ENCODE measurements at places on chromosomes 2 and 18. TPM values are rescaled to one million over a fixed set of nuclear protein-coding genes. Genes with fewer than 3 reads are reported as not detected.
A peak's percentile ranks its signal among the peaks of the same experiment; 100 is the strongest.

Gene L3MBTL4
- 23.0 TPM for total RNA-seq

Gene IL36B
- not detected for total RNA-seq

Gene FABP1
- 20.0 TPM for total RNA-seq

Gene PLEKHA3
- total RNA-seq = 12.0 TPM

Gene FBXO15
- 1.3 TPM for total RNA-seq

- no peak overlapping the region for H3K4me3 ChIP-seq
- H3K36me3 ChIP-seq = no peaks in the 10 kb centered on the region
- peak overlapping the region; percentile 62 for H3K27ac ChIP-seq
These were observed 112.7 kb upstream of the DLX2 start for GRCh38 chr2:172215172-172215935.

GRCh38 chr2:151946899-151947812, 118.9 kb upstream of the ARL5A start:
- H3K4me1 ChIP-seq = no peaks in the 10 kb centered on the region
- no peak for DNase-seq
- H3K4me3 ChIP-seq = peak overlapping the region; percentile 27
- H3K36me3 ChIP-seq = no peaks in the 10 kb centered on the region

- no peak overlapping the region for H3K27ac ChIP-seq
- H3K4me1 ChIP-seq = no peaks in the 10 kb centered on the region
- no peak for DNase-seq
- no peaks in the 10 kb centered on the region for H3K36me3 ChIP-seq
- no peak overlapping the region for H3K4me3 ChIP-seq
These were observed 80.8 kb upstream of the PAPOLG start for GRCh38 chr2:60675301-60675700.

DNA sequence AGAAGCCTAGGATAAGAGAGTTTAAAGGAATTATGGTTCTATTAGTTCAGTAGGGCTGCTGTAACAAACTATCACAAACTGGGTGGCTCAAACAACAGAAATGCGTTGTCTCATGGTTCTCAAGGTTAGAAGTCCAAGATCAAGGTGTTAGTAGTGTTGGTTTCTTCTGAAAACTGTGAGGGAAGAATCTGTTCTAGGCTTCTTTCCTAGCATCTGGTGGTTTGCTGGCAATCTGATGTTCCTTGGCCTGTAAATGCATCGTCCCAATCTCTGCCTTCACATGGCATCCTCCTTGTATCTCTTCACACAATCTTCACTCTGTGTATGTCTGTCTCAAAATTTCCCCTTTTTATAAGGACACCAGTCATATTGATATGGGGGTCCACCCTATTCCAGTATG, 76.3 kb downstream of the MDH1 start:
- no peak overlapping the region for H3K4me3 ChIP-seq
- H3K27ac ChIP-seq = no peak overlapping the region
- H3K27me3 ChIP-seq = no peaks in the 10 kb centered on the region
- H3K4me1 ChIP-seq = no peaks in the 10 kb centered on the region
- H3K36me3 ChIP-seq = no peaks in the 10 kb centered on the region

- H3K27me3 ChIP-seq = no peaks in the 10 kb centered on the region
- H3K27ac ChIP-seq = no peak overlapping the region
- no peaks in the 10 kb centered on the region for H3K4me1 ChIP-seq
- no peak for DNase-seq
- H3K4me3 ChIP-seq = no peak overlapping the region
These were observed 226.4 kb upstream of the VWC2L start for GRCh38 chr2:214184461-214184860.

DNA sequence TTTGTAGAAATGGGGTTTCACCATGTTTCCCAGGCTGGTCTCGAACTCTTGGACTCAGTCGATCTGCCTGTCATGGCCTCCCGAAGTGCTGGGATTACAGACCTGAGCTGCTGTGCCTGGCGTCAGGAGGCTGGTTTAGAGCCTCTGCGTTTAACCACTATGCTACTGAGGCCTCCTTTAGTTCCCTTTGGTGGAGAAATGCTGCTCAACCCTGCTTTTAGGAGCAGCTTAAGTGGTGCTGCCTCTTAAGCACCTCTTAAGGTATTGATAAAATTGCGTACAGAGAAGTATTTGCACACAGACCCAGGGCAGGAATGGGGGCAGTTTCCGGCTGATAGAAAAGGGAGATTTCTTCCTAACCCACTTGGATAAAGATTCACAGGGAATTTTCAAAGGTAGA, 8.0 kb downstream of the CD8A start:
- DNase-seq = no peak
- H3K4me1 ChIP-seq = no peaks in the 10 kb centered on the region
- no peak overlapping the region for H3K27ac ChIP-seq

- no peak overlapping the region for H3K27ac ChIP-seq
- H3K4me1 ChIP-seq = no peaks in the 10 kb centered on the region
- DNase-seq = no peak
- no peaks in the 10 kb centered on the region for H3K27me3 ChIP-seq
These were observed 75.5 kb upstream of the FRZB start for GRCh38 chr2:182941919-182942318.

- no peak for DNase-seq
- no peaks in the 10 kb centered on the region for H3K4me1 ChIP-seq
- no peak overlapping the region for H3K27ac ChIP-seq
- no peaks in the 10 kb centered on the region for H3K27me3 ChIP-seq
- no peaks in the 10 kb centered on the region for H3K36me3 ChIP-seq
These were observed 257.1 kb downstream of the ACKR3 start for GRCh38 chr2:236826606-236827156.

DNA sequence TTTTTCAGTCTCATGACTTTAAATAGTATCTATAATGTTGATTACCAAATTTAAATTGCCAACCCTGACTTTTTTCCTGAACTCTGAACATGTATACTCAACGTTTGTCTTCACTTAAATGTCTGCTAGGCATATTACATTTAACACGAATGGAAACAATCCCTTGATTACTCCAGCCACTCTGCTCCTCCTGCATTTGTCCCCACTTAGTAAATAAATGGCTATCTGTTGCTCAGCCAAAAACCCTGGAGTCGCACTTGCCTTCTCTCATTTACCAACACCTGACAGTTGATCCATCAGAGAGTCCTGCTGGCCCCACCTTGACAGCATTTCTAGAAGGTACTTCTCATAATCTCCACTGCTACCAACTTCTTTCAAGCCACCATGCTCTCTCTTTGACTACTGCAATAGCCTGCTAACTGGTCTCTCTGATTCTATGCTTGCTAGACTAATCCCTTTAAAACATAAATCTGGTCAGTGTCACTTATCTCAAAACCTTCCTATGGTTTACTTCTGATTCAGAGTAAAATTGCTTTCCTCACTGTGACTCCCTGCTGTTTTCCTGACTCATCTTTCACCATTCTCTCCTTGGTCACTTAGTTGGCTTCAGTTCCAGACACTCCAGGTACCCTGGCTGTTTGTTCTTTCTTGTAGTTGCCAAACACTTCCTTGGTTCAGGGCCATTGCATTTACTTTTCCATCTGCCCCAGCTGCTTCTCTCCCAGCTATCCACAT, 31.9 kb downstream of the SPAG16 start:
- DNase-seq = no peak
- H3K27ac ChIP-seq = no peak overlapping the region
- H3K36me3 ChIP-seq = no peaks in the 10 kb centered on the region
- H3K4me1 ChIP-seq = no peaks in the 10 kb centered on the region
- H3K27me3 ChIP-seq = no peaks in the 10 kb centered on the region

DNA sequence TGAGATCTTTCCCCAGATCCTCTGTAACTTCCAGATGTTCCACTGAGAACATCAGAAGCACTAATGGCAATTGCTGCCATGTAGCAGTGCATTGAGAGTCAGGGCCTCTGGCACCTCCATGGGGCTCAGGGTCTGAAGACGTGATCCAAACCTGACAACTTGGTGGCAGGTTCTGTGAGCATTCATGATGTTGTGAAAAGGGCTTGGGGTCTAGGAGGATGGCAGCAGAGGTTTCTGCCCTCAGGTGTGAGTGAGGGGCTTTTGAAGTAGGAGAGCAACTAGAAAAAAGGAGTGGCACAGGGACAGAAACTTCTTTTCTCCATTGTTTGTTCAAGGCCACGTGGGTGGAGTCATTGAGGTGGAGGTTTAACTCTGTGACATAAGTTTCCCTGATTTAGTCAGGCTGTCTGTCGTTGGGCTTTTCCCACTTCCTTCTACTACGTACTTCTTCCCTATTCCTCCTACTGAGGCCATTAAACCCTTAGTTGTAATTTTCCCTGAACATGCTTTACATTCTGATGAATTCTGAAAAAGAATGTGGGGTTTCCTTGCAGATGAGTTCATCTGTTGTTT, 13.1 kb downstream of the CFLAR start:
- H3K36me3 ChIP-seq = no peaks in the 10 kb centered on the region
- no peaks in the 10 kb centered on the region for H3K27me3 ChIP-seq
- no peak overlapping the region for H3K4me3 ChIP-seq
- DNase-seq = no peak
- peaks cover 65% of the 10 kb centered on the region for H3K4me1 ChIP-seq

DNA sequence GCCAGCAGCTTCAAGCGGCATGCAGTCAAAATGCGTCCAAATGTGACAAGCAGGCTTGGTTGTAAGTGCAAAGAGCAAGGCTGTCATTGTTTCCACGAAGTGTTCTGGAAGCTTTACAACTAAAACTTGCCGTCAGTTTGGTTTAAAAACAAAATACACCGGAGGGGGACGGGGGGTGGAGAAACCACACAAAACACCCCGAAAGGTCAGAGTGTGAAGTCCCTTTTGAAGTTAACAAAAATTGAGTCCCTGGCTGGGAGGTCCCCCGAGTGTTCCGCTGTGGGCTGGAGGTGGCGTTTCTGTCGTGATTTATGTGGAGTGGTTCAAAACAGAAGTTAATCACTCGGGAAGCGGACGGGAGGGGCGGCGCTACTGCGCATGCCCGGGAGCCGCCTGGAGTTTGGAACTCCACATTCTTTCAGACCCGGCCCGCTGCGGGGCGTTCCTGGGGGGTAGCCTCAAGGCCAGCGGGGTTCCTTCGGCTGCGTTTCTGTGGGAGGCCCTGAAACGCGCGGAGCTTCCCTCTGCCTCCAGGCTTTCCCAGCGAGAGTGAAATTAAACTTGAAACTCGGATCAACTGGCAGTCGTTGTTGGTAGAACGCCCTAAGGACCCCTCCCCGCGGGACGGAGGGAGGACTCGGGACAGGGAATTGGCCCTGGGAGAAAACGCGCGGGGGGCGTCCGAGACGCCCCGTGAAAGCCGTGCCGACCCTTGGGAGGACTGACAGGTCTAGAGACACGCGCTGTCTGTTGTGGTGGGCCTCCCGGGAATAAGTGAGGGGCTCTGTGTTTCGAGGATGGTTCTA, 1.4 kb downstream of the TGIF1 start:
- H3K36me3 ChIP-seq = no peaks in the 10 kb centered on the region
- H3K4me3 ChIP-seq = peak overlapping the region; percentile 97
- no peaks in the 10 kb centered on the region for H3K27me3 ChIP-seq
- H3K27ac ChIP-seq = peak overlapping the region; percentile 100
- H3K4me1 ChIP-seq = no peaks in the 10 kb centered on the region

DNA sequence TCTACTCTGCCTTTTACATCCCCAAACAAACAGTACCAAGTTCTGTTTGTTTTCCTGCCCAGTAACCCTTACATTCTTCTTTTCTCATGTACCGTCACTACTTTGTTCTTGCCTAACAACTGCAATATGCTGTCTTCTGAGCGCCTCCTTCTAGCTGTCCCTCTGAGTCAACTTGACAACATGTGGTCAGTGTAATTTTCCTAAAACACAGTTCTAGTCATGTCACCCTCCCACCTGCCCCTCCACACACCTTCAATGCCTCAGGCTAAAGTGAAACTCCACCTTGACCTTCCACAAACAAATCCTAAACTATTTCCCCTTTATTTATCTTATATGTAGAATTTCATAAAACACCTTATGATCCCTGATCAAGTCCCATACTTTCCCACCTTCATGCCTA, 124.6 kb upstream of the CD302 start:
- H3K27me3 ChIP-seq = no peaks in the 10 kb centered on the region
- H3K4me1 ChIP-seq = no peaks in the 10 kb centered on the region
- no peak for DNase-seq
- H3K27ac ChIP-seq = no peak overlapping the region
- H3K4me3 ChIP-seq = no peak overlapping the region

DNA sequence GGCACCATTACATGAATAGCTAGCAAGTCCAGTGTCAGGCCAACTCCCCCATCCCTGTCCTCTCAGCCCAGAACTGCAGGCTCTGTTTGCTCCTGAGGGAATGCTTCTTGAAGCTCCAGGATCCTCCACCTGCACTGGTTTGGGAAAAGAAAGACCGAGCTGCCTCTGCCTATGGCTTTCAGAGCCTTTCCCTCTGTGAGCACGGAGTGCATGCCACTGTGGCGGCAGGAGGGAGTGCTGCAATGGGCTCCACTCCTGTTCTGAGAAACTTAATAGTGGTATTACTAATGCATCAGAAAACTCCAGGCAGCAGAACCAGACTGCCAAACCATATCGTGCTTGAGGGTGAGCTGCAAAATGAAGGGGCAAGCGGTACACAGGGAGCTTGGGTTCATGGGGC, 271.8 kb downstream of the SRBD1 start:
- no peak for DNase-seq
- no peaks in the 10 kb centered on the region for H3K36me3 ChIP-seq
- H3K27ac ChIP-seq = no peak overlapping the region
- H3K4me3 ChIP-seq = no peak overlapping the region

- H3K4me3 ChIP-seq = no peak overlapping the region
- no peak overlapping the region for H3K27ac ChIP-seq
- no peaks in the 10 kb centered on the region for H3K27me3 ChIP-seq
- no peak for DNase-seq
- H3K36me3 ChIP-seq = no peaks in the 10 kb centered on the region
- H3K4me1 ChIP-seq = no peaks in the 10 kb centered on the region
These were observed 1681.7 kb upstream of the DDX18 start for GRCh38 chr2:116132833-116133232.

GRCh38 chr2:31428001-31428418, 13.5 kb upstream of the XDH start:
- H3K27me3 ChIP-seq = no peaks in the 10 kb centered on the region
- H3K36me3 ChIP-seq = no peaks in the 10 kb centered on the region
- H3K4me3 ChIP-seq = no peak overlapping the region
- H3K27ac ChIP-seq = no peak overlapping the region
- no peaks in the 10 kb centered on the region for H3K4me1 ChIP-seq
- DNase-seq = no peak
